Activated gamma-delta T cell (primary cell): ENCODE measurements at places on chromosomes 7 and 10.

DNA sequence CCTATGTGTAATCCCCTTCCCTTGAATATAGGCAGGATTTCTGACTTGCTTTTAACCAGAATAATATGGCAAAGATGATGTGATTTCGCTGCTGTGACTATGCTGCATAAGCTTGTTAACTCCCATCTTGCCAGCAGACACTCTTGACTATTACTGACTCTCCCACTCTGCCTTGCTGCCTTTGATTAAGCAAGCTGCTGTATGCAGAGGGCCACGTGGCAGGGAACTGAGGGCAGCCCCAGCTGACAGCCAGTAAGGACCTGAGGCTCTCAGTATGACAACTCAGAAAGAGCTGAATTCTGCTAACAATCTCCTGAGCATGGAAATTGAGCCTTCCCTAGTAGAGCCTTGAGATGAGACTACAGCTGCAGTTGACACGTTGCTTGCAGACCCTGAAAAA, 279.4 kb upstream of the CACNA2D1 start:
- no peak for DNase-seq

GRCh38 chr7:83441-83840, 108.9 kb upstream of the FAM20C start:
- DNase-seq: no peak

DNA sequence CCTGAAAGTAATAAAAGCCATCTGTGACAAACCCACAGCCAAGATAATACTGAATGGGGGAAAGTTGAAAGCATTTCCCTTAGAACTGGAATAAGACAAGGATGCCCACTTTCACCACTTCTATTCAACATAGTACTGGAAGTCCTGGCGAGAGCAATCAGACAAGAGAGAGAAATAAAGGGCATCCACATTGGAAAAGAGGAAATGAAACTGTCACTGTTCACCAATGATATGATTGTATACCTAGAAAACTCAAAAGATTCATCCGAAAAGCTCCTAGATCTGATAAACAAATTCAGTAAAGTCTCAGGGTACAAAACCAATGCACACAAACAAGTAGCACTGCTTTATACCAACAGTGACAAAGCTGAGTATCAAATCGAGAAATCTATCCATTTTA, 581.7 kb upstream of the TEX47 start:
- DNase-seq: no peak

DNA sequence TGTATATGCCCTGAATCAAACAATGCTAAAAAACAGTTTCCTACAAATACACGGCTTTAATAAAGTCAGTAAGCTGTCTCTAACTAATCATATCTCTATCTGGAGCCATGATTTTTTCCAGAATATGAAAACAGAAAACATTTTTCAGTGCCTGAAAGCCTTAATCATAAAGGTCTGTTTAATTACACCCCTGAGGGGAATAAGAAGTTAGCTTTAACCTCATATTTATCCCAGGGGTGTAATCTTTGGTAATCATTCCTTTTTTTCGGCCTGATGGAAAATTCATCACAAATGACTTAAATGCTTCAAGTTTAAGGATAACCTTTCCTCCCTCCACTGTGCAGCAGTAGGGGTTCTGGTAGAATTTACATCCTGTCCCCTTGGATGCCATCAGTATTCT, 124.2 kb downstream of the ATE1 start:
- no peak for DNase-seq

GRCh38 chr10:74419958-74420375, 268.9 kb downstream of the ADK start:
- no peak for DNase-seq
